RWPE2 (cell line): ENCODE measurements at places on chromosomes 7 and 10.

GRCh38 chr10:30747633-30748032, 118.1 kb upstream of the LYZL2 start:
- DNase-seq, result no peak

DNA sequence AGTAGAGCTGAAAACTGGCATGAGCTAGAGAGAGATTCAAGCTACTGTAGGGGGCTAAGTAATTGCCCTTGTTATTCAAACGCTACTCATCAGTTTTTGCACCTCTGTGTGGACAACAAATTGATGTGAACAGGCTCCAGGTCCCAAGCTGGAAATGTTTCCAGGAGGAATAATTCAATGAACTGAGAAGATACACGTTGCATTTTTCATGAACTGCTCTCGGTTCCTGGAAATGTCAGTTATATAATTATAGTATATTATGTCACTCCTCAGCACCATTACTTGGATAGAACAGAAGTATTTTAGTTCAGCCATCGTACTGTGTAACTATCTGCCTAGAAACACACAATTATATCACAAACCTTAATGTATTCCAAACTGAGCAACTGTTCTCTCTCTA, 65.9 kb upstream of the A1CF start:
- DNase-seq, result no peak

DNA sequence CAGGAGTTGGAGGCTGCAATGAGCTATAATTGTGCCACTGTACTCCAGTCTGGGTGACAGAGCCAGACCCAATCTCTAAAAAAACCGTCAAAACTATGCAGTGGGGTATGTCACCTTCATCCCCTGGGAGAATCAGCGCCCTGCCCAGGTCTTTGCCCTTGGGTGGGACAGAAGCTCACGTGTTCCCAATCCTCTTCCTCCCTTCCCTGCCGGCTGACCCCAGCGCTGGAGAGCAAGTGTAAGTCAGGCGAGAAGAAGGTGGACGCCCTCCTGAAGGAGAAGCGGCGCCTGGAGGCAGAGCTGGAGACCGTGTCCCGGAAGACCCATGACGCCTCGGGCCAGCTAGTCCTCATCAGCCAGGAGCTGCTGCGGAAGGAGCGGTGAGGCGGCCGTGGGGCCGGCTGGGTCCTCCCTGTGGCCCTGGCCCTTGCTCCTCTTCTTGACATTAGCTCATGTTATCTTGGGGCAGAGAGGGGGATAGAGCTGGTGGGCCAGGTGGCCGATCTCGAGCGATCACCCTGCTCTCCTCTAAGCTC, 64.8 kb upstream of the GTF2IRD1 start:
- DNase-seq, result no peak

- no peak for DNase-seq
These were observed 95.6 kb downstream of the USP6NL start for GRCh38 chr10:11515596-11516430.

- no peak for DNase-seq
These were observed 68.1 kb downstream of the CRPPA start for GRCh38 chr7:16353226-16353625.
